ENCODE measurements at places on chromosomes 13 and 19. TPM values are rescaled to one million over a fixed set of nuclear protein-coding genes. Genes with fewer than 3 reads are reported as not detected.

GRCh38 chr13:25330541-25330940 is 29.1 kb downstream of the NUP58 start:
- DNase-seq = no peak

Gene RGCC
- 101 TPM for total RNA-seq

DNA sequence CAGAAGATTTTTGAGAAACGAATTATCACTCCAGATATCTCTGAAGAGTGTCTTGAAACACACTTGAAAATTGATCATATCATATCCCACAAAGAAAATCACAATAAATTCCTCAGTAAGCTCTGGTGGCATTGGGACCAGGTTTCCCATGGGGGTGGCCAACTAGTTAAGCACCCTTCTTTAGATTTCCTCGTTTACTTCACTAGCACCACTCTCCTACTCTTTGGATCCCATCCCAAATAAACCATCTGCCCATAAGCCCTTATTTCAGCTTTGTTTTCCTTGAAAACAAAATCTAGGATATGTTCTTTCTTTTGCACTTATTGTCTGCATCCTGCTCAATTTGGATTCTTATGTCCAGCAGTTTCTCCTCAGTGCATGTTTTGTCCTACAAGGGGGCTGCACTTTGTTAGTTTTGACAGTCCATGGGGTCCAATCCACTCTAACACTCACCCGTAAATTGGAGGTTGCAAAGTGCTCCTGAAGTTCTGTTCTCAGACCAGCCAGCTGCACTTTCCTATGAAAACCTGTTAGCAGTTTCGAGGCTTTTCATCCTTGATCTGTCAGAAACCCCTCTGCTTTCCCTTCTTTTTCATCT is 40.3 kb upstream of the FAM124A start:
- no peak for DNase-seq

DNA sequence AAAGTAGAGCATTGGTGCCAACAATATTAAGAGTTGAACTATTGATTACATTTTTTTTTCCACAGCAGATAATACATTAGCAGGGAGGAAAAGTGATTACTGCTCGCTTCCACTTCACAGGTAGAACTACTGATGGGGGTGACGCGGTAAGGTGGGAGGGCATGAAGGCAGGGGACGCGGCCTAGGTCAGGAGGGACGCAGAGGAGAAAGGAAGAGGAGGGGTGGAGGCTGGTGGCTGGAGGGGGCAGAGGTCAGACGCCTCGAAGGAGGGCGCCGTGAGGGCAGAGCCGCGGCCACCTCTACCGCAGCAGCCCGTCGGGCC is 287 bp upstream of the B3GLCT start:
- no peak for DNase-seq

- no peak for DNase-seq
These were observed 59.2 kb downstream of the SIPA1L3 start for GRCh38 chr19:37966211-37966661.

Gene KLK1
- 5.1 TPM for total RNA-seq

- DNase-seq = no peak
These were observed 8.8 kb upstream of the DACH1 start for GRCh38 chr13:71875823-71876222.

Gene ANGPTL8
- 1.0 TPM for total RNA-seq

GRCh38 chr13:114256547-114256946 is 21.9 kb downstream of the CDC16 start:
- no peak for DNase-seq

Gene RUBCNL
- 352 TPM for total RNA-seq

GRCh38 chr13:57630661-57631595 is 616 bp upstream of the PCDH17 start:
- DNase-seq = no peak

GRCh38 chr13:110450941-110451730 is 110.4 kb downstream of the RAB20 start:
- no peak for DNase-seq

DNA sequence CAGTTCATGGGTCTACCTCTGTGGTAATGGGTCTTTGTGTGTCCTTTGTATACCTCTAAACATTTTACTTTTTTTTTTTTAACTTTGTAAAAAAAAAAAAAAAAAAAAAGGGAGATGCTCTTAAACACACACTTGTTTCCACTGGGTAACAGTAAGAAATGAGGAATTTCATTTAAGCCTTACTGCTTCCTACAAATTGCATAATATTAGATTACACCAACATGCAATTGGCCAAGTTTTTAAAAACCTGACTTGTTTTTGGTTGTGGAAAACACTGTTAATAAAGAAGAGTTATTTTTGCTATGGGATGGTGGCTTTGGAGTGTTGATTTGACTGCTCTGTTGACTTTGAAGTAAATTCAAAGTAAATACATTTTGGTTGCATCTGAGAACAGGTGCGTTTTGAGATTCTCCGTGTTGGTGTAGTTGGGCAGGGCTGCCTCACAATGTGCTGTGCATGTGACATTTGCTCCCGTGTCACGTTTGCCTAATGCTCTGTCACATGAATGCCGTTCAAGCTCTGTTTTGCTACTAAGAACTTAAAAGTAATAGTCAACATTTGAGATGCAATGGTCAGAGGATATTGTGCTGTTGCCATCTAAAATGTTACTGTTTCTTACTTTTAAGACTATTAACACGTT is 202.4 kb downstream of the LMO7 start:
- DNase-seq = no peak

Gene SBK2
- total RNA-seq = not detected

Gene CEACAM3
- not detected for total RNA-seq

GRCh38 chr19:12237143-12237839 is 57.4 kb downstream of the ZNF44 start:
- DNase-seq = no peak

- no peak for DNase-seq
These were observed 1569.4 kb downstream of the PCDH9 start for GRCh38 chr13:65660731-65661130.

DNA sequence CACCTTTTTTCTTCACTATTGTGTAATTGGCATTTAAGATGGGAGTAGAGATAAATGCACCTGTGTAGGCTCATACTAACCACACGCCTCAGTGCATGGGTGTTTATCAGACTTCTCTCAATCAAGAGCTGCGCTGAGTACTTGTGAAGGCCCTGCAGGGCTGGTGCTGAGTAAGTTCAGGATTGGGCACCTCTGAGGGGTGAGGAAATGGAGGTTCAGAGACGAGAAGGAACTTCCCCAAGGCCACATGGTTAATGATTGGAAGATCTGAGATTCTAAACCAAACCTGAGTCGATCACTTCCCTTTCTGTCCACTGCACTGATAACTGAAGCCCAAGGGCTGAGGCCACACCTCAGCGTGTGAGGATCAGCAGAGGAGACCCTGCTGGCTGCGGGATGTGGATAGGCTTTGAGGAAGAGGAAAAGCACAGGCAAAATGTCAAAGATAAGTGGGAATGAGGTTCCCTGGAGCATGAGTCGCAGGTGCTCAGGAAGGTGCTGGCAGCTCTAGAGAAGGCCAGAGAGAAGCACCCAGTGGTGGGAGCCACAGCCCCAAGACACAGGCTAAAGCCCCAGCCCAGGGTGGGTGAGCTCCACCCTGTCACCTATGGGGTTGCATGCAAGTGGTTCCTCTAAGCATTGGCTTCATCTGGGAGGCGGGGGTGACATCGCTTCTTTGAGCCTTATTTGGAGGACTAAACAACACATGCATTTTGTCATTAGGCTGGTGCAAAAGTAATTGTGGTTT is 32.3 kb upstream of the GJB6 start:
- DNase-seq = no peak
